ENCODE measurements at places on chromosomes 5 and 9.

DNA sequence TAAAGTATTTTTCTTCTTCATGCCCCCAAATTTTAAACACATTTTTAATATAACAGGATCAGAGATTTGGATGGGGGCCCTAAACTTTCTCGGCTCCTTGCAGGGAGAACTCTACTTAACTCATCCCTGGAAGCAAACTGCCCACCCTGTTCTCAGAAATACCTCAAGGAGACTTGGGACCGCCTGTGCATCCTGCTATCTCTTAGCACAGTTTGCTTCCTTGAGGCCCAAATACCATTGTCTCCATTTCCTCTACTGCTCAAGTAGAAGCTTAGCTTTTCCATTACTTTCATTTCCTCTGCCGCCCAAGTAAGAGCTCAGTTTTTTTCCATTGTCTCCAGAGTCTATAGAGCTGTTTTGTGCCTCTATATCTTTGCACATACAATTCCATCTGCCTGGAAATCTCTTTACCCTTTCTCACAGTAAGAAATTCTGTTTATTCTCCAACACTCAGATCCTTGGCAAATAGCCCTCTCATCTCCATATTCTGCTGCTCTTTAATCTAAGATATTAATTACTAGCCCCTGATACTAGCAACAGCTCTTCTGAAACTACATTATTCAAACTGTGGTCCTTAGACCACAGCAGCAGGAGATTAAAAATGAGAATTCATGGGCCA, 137.8 kb downstream of the CEMIP2 start:
- peak; percentile 30 for DNase-seq

DNA sequence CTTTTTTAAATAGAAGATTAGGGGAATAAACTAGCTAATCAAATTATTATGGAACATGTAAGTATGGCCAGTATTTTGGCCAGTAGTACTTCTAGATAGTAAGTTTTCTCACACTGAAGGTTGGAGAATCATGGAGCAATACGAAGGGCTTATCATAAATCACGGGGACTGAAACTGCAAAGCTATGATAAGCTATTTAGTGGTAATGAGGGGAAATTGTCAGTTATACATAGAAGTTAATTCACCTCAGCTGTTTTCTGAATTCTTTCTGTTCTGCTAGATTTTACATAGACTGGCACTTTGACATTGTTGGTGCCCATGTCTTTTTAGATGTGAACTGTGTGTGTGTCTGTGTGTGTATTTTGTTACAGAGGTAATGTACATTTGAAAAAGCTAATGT, 34.5 kb upstream of the FAM151B start:
- no peak for DNase-seq

GRCh38 chr5:143138839-143139238, 264.6 kb downstream of the NR3C1 start:
- DNase-seq = no peak

DNA sequence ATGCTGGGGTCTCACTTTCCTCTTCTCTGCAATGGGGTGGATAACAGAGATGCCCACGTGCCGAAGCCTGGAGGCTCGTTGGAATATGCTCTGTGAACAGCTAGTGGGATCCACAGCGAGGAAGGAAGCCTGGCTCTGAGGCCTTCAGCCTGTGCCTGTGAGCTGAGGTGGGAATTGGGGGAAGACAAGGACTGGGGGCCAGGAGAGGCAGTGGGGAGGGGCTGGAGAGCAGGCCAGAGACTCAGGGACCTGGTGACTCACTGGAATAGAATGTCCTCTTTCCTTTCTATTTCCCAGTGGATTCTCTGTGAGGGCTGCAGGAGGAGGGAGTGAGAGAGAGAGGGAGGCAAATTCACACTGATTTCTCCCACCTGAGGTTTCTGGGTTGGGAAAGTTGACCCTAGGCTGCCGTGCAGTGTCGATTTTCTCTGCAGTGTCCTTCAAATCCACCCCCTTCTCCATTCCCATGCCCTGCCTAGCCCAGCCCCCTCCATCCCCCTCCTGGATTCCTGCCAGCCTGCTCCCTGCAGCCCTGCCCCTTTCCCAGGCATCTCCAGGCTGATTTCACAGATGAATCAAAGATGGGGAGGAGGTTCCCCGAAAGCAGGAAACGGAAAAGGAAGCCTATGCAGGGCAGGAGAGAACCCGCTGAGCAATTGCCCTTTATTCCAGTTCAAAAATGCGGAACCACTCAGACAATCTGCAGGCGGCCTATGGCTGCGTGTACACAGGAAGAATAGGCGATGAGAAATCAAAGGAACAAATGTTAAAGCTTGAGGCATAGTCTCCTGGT, 1.4 kb upstream of the SPAAR start:
- peak; percentile 94 for DNase-seq

- no peak for DNase-seq
Measured at GRCh38 chr5:36128795-36129194, 22.9 kb downstream of the LMBRD2 start.

DNA sequence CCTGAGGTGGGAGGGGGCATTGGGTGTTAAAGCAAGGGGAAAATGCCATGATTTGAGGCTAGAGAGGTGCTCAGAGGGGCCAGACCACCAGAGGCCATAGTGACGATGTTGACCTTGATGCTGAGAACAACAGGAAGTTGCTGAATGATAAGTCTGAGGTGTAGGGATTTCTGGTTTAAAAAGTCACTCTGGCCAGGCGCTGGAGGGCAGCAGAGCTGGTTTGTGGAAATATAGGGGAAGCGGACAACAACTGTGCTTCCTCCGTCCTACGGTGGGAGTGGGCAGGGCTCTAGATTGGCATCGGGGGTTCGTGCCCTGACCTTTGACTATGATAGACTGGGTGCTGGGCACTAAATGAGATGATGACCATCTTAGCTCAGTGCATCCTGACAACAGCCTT, 44.7 kb downstream of the STOM start:
- DNase-seq = no peak

DNA sequence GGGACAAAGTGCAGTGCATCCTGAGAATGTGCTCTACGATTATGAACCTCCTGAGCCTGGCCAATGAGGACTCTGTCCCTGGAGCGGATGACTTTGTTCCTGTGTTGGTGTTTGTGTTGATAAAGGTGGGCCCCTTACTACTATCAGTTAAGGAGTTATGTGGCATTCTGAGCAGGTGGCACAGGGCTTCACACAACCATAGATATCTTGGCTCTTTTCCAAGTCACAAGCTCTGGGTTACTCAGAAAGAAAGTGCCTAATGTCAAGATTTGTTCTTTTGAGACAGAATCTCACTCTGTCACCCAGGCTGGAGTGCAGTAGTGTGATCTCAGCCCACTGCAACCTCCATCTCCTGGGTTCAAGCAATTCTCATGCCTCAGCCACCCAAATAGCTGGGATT, 99.0 kb downstream of the GAPVD1 start:
- no peak for DNase-seq

GRCh38 chr9:88837731-88838130, 153.5 kb upstream of the S1PR3 start:
- DNase-seq = no peak

- no peak for DNase-seq
Measured at GRCh38 chr9:110123341-110124095, 84.4 kb downstream of the C9orf152 start.

DNA sequence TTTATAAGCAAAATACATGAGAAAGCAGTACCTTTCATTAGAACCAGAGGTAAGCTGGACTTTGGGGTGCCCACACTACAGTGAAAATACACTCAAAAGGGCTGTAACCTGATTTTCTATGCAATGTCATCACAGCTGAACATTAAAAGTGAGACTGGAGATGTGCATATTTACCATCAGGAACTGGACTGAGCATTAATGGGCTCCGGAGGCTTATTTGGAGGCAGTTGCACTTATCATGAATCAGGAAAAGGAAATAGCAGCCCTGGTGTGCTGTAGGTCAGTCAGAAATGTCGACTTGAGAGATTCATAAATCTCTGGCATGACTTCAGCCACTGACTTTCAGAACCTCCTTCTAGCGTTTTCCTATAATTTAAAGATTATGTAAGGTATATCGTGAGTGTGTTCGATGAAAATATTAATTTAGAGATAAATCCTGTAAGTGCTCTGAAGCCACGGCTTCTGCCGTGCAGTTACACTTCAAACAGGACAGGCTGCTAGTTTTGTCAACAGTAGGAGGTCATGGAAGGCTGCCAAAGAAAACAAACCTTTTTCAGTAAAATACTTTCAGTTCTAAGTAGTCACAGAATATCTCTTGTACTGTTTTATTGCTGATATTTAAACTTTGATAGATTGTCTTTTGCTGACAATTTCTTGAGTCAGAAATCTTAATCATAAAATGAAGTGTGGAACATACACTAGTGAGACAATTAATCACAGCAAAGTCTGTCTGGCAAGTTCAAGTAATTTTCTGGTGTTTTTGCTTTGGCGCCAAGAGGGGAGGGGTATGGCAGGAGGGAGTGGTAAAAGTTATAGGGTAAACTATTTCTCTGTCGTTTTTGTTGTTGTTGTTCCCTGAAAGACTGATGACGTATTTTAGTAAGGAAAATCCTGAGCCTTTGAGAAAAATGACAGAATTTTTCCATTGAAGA, 939.7 kb downstream of the NR2F1-AS1 start:
- DNase-seq = peak; percentile 80

DNA sequence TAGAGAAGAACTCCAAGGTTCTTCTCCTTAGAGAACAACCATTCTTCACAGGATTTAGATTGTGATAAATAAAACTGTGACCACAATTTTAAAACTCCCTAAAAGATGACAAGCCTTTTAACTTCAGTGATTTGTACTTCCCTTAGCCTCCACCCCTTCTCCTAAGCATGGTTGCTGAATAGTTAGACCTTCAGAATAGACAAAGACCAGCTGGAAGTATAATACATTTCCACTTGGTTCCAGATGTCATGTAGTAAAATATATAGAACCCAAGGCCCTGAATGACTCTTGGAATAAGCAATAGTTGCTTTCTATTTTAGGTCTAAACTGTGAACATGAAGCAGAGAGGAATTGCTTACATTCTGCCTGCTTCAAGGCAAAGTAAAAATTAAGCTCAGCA, 208.7 kb downstream of the ARRDC3 start:
- no peak for DNase-seq

GRCh38 chr9:121798941-121799340, 147.5 kb downstream of the DAB2IP start:
- no peak for DNase-seq

DNA sequence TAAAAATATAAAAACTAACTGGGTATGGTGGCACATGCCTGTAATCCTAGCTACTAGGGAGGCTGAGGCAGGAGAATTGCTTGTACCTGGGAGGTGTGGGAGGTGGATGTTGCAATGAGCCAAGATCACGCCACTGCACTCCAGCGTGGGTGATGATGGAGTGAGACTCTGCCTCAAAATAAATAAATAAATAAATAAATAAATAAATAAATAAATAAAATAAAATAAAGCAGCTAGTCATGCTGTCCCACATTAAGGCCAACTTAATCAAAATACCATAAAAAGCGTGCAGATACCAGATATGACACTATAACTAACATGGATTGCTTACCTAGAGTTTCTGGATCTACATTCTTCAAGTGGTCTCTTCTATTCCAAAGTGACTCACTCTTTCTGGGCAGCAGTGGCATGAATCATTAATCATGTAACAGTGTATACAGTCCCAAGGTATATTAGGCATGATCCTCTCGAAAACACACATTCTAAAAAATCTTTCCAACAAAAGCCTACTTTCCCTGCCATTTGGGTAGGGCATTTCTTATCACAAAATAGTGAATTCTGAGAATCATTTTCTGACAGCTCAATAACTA, 187.1 kb downstream of the ELAVL2 start:
- no peak for DNase-seq

GRCh38 chr5:68500813-68501212, 285.3 kb downstream of the PIK3R1 start:
- DNase-seq = no peak

GRCh38 chr5:150647275-150648251, 7.1 kb downstream of the SYNPO start:
- DNase-seq = no peak

GRCh38 chr5:59293700-59294099, 599.8 kb downstream of the PDE4D start:
- no peak for DNase-seq
